GM23248 (cell line): ENCODE measurements at places on chromosomes 5 and 9. TPM values are rescaled to one million over a fixed set of nuclear protein-coding genes. Genes with fewer than 3 reads are reported as not detected.

The TTC16 gene
- total RNA-seq = not detected in 2 replicates

- DNase-seq = peak; percentile 84
These were observed 7.8 kb upstream of the DNAJC18 start for GRCh38 chr5:139446956-139447779.

- peak; percentile 59 for DNase-seq
These were observed 135.4 kb downstream of the WDR41 start for GRCh38 chr5:77356740-77357139.

DNA sequence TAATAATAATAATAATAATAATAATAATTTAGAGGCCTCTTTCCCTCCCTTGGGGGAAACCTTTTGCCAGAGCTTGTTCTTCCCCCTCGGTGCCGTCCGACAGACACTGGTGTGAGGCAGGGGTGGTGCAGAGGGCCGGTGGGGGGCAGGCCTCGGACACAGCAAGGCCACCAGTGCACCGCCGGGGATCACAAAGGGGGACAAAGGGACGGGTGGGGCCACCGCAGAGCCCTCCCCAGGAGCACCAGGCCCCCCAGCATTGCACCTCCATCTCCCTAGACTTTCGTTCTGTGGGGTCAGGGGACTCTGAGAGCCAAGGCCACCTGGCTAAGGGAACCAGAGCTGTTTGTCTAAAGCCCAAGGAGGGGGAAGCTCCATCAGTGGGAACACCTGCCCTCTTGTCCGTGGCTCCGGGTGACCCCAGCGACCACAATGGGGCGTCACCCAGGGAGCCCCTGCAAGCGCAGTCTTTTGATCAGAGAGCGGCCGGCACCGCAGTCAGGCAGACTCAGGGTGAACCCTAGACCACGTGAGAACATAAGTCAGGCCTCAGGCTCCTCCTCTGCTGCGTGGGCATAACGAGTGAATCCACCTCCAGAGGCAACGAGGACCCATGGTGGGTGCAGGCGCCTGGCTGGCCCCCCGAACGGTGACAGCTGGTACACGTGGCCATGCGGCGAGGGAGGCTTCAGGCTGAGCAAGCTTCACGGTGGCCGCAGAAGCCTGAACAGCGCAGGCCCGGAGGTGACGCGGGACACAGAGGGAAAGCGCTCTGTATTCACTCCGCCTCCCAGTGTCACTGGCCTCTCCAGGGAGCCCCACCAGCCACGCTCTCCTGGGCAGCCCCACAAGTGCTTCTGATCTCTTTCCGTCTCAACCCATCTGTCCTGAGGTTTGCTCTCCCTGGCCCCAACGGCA is 12.0 kb upstream of the QSOX2 start:
- no peak for DNase-seq

The DMGDH gene
- 0.38 and 1.6 TPM in 2 replicates for total RNA-seq

The CHSY3 gene
- 2.4 and 4.2 TPM in 2 replicates for total RNA-seq

The MEGF10 gene
- not detected in 2 replicates for total RNA-seq

The ENHO gene
- not detected in 2 replicates for total RNA-seq

- DNase-seq = peak; percentile 20
These were observed 53.0 kb upstream of the PDZD2 start for GRCh38 chr5:31585895-31586270.
